ENCODE measurements at places on chromosomes 4 and X.
A peak's percentile ranks its signal among the peaks of the same experiment; 100 is the strongest.

DNA sequence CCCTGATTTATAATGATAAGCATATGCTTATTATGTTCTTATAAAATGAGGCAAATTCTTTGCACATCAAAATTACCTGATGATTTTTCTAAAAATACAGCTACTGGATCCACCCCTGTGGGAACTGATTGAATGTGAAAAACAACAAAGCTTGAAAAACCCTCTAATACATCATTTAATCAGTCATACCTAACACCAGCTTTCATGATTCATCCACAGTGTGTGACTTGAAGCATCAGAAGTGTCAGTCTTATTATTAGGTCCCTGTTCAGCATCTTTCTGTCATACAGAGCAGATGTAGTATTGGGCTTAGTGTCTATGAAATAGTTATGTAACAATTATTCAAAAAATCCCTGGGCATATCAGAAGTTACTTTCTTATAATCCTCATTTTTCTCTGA is 671.3 kb upstream of the GALNT7 start:
- H3K27ac ChIP-seq, result no peak overlapping the region
- no peak overlapping the region for H3K4me3 ChIP-seq
- DNase-seq, result no peak
- H3K4me1 ChIP-seq, result no peaks in the 10 kb centered on the region
- H3K36me3 ChIP-seq, result no peaks in the 10 kb centered on the region

- H3K4me1 ChIP-seq, result peaks cover 73% of the 10 kb centered on the region
- no peak overlapping the region for H3K27ac ChIP-seq
- DNase-seq, result no peak
Observed at GRCh38 chrX:1476682-1477081, 24.0 kb upstream of the ASMTL start.

DNA sequence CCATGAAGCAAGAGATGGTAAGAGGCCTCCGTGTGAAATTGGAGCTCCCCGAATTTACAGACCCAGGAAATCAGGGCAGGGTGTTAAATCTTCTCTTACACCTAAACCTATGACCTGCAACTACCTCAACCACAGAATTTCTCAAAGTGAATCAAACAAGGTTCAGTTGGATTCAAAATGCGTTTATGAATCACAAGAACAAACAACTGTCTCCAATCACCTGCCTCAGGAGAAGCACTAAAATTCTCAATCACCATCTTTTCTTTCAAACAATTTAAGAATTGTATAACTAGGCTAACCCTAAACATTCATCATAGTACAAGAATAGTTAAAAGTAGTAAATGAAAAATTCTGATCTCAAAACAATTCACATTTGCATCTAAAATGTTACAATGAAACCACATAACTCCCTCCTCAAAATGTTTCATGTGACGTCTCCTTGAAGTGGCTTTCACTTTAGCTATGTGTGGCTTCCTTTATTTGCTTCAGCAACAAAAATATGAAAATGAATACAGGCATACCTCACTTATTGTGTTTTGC is 19.2 kb downstream of the PPP3CA start:
- peaks cover 30% of the 10 kb centered on the region for H3K4me1 ChIP-seq
- H3K36me3 ChIP-seq, result peaks cover 9% of the 10 kb centered on the region
- H3K27me3 ChIP-seq, result peaks cover 13% of the 10 kb centered on the region
- H3K4me3 ChIP-seq, result peak overlapping the region; percentile 81
- no peak for DNase-seq
- peak overlapping the region; percentile 93 for H3K27ac ChIP-seq

DNA sequence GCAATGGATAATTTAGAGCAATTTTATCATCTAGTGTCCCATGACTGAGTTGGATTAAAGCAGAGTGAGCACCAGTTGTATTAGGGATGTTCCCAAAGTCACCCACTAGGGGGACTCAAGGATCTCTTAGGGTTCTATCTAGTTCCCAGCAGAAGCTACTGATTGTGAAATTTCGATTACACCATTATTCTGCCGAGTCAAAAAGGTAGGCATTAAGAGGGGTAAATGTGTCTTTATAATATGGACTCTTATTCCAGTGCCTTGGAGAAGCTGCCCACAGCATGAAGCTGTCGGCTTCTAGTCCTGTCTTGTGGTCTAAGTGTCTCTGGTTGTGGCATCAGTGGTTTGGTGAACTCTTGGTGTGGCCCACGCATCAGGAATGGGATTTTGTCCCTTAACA is 53.3 kb downstream of the RGS12 start:
- peak; percentile 19 for DNase-seq
- no peaks in the 10 kb centered on the region for H3K36me3 ChIP-seq
- H3K4me3 ChIP-seq, result no peak overlapping the region
- H3K27ac ChIP-seq, result no peak overlapping the region
- peaks cover 13% of the 10 kb centered on the region for H3K4me1 ChIP-seq

DNA sequence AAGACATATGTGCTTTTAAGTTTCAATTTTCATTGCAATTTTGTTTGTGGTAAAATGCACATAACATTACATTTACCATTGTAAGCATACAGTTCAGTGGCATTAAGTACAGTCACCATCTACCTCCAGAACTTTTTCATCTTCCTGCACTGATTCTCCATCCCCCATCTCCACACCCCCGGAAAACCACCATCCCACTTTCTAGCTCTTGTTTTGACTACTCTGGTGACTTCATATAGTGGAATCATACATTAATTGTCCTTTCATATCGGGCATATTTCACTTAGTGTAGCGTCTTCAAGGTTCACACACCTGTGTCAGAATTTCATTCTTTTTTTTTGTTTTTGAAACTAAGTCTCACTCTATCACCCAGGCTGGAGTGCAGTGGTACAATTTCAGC is 143.5 kb downstream of the GPR143 start:
- H3K4me3 ChIP-seq, result no peak overlapping the region
- no peaks in the 10 kb centered on the region for H3K27me3 ChIP-seq
- H3K27ac ChIP-seq, result no peak overlapping the region
- DNase-seq, result peak; percentile 32
- H3K4me1 ChIP-seq, result peaks cover 10% of the 10 kb centered on the region
- peaks cover 9% of the 10 kb centered on the region for H3K36me3 ChIP-seq
